Suppressor macrophage (primary cell): ENCODE measurements at places on chromosomes 13 and 19.

- DNase-seq: no peak
Measured at GRCh38 chr19:55487924-55488687, at the start of gene SSC5D. Gene SSC5D, plus strand, starts transcription at chr19:55488436. Its CDS starts 154 bp downstream, at chr19:55488590.

GRCh38 chr19:6233056-6233826 is 46.5 kb downstream of the MLLT1 start:
- DNase-seq: no peak

DNA sequence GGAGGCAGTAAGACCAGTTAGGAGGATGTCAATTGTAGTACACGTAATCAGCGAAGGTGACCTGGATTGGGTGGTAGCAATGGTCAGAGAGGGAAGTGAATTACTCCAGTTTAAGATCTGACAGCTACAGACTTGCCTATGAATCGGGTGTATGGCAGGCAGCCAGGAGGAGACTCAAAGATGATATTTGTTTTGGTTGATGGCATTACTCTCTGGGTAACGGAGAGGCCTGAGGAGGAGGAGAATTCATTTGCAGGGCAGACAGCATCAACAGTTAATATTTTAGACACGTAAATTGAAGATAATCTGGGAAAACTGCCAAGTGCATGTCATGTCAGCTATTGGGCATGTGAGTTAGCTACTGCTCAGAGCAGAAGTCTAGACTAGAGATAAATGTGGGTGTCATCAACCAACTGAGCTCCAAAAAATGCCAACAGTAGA is 109.2 kb downstream of the SGCG start:
- DNase-seq: no peak

DNA sequence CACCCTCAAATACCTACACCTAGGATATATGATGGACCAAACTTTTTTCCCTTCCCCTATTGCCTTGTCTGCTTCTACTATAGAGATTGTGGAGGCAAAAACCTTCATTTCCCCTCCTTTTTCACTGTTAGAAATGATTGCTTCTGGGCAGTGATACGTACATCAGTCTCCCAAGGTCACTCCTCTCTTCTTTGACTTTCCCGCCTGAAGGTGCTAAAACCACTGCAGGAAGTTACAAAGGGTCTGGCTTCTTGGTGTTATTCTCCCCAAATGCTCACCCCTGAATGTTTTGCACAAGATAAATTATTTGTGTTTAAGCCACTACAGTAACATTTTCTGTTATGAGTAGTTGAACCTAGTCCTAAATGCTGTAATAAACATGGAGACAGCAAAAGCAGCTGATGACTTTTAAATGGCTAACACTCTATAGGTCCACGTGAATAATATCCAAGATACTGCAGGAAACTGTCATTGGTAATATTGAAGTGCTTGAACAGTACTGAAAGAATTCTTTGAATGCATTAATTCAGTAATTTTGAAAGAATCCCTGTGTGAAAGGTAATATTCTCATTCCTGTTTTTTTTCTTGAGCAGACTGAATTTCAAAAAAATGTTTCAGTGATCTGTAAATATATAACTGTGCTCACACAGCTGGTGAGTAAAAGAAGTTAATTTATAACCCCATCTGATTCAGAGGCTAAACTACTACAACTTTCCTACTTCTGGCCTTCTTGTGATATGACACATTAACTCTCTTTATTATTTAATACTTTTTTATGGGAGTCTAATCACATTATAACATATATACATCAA is 865.1 kb downstream of the EFNB2 start:
- no peak for DNase-seq

- no peak for DNase-seq
Measured at GRCh38 chr13:72638059-72638815, 89.2 kb downstream of the MZT1 start.
